ENCODE measurements at places on chromosomes 13 and 19.

- no peak for DNase-seq
Observed at GRCh38 chr19:31947436-31948115, 397.8 kb upstream of the ZNF507 start.

DNA sequence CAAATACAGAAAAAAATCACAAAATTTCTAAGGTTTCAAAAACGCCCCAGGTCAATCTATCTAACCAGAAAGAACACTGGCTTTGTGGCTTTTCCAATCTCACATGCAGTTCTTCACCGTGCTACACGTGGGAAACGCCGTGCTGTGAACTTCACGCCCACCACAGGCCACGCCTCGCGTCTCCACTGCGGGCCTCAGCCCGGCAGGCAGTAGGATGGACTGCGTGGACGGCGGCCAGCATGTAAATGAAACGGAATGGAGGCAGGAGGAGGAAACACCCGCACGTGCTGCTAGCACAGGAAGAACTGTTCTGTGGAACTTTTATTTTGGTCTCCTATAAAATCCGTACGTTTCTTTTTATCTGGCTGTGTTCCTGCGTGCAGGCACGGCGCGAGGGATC lies 23.8 kb downstream of the ZNF787 start:
- no peak for DNase-seq

- DNase-seq, result no peak
Observed at GRCh38 chr13:56110751-56111150, 1030.0 kb upstream of the PRR20A start.

DNA sequence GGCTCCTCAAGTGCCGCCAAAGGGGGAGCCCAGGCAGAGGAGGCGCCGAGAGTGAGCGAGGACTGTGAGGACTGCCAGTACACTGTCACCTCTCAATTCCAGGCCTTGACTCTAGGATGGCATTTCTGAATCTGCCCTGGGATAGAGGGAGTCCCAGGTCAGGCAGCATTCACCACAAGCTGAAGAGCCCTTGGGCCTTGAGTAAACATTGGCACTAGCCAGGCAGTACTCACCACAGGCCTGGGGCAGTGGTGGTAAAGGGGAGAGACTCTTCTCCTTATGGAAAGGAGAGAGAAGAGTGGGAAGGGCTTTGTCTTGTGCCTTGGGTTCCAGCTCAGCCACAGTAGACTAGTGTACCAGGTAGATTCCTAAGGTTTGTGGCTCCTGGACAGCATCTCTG lies 39.7 kb upstream of the HTR2A start:
- no peak for DNase-seq

- DNase-seq, result no peak
Observed at GRCh38 chr13:69468624-69469023, 639.0 kb upstream of the ATXN8OS start.

DNA sequence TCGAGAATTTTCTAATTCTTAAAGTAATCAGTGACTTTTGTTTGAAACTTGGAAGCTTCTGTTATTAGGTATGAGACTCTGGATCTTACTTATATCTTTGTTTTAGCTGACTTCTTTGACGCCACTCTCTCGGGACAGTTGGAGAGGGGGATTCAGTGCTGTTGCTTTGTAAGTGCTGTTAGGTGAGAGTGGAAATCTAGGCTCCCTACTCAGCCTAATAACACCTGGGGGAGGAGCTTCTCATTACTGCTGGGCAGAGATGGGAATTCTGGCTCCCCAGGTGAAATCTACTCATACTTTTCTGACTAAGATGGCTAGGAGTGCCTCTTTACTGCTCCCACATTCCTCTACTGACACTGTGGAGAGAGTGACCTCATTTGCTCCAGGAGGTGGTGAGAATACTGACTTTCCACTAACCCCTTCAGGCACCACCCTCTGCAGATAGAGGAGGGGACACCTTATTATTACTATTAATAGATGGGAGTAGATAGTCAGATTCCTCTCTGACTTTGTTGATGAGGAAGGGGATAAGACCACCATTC lies 324.9 kb upstream of the SPRY2 start:
- no peak for DNase-seq

GRCh38 chr13:45941261-45941660 lies 89.7 kb upstream of the SIAH3 start:
- DNase-seq, result no peak

DNA sequence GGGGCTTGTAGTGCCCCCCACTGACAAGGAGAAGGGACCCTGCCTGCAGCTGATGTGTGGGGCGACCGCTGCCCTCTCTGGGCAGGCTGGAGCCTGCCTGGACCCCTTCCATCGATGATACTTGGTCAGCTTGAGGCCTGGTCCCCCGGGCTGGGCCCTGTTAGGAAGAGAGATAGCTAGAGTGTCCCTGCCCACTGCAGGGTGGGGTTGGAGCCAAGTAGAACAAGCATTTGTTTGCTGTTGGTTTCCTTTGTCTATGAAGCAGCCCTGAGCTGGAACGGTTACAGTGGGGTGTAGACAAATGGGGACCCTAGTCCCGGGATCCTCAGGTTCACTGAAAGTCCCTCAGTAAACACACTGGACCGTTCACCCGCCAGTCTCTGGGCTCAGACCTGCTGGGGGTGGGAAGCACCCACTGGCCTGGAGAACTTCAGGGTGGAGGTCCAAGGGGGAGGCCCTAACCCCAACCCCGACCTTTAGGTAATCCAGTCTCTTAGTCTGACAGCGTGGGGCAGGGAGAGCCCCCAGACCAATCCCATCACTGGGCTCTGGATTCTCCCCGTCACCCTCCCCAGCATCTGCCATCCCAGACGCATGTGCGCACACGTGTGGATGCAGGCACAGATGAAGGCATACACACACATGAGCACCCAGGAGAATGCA lies 204.8 kb upstream of the ZNF536 start:
- no peak for DNase-seq

- DNase-seq, result no peak
Observed at GRCh38 chr13:33577007-33577406, 240.9 kb upstream of the RFC3 start.

- no peak for DNase-seq
Observed at GRCh38 chr19:46962030-46962570, 57.5 kb upstream of the NPAS1 start.

DNA sequence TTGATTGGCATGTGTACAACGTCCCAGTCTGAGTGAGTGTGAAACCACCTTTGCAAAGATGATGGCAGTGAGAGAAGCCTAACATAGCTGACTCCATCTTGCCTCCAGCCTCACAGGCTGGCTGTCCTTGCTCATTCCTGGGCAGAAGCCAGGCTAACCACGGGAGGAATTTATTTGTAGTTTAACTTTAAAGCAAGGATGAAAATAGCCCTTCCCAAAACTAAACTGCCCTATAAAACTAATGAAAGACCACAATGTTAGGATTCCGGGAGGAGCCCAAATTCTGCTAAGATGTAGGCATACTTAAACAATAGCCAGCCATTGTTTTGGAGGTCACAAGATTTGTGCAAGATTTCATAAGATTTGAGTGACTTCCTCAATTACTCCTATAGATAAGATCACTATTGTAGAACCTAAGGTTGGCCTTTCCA lies 96.6 kb upstream of the LSM14A start:
- DNase-seq, result no peak

- no peak for DNase-seq
Observed at GRCh38 chr13:42612021-42612765, 38.2 kb downstream of the TNFSF11 start.

DNA sequence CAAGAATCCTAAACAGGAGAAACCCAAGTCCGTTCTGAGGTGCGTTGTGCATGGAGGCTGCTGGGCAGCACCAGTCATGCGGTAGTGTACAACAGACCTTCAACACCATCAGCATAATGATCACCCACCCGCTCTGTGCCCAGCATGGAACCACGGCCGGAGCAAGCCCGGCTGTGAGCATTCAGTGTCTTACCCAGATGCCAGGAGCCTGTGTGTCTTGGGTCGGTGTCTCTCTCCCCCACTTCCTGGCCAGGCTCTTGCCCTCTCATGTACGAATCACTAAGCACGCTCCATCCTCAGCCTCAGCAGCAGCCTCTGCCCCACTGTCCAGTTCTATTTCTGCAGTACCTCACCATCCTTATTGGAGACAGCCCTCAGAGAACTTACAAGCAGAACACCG lies 231.6 kb upstream of the IRS2 start:
- DNase-seq, result no peak

GRCh38 chr13:38854226-38854625 lies 136.4 kb downstream of the STOML3 start:
- no peak for DNase-seq

GRCh38 chr19:16258440-16258903 lies 60.8 kb downstream of the AP1M1 start:
- no peak for DNase-seq

- DNase-seq, result no peak
Observed at GRCh38 chr19:4134351-4134750, 10.4 kb upstream of the MAP2K2 start.

- DNase-seq, result no peak
Observed at GRCh38 chr13:79447741-79448140, 33.2 kb upstream of the NDFIP2 start.

DNA sequence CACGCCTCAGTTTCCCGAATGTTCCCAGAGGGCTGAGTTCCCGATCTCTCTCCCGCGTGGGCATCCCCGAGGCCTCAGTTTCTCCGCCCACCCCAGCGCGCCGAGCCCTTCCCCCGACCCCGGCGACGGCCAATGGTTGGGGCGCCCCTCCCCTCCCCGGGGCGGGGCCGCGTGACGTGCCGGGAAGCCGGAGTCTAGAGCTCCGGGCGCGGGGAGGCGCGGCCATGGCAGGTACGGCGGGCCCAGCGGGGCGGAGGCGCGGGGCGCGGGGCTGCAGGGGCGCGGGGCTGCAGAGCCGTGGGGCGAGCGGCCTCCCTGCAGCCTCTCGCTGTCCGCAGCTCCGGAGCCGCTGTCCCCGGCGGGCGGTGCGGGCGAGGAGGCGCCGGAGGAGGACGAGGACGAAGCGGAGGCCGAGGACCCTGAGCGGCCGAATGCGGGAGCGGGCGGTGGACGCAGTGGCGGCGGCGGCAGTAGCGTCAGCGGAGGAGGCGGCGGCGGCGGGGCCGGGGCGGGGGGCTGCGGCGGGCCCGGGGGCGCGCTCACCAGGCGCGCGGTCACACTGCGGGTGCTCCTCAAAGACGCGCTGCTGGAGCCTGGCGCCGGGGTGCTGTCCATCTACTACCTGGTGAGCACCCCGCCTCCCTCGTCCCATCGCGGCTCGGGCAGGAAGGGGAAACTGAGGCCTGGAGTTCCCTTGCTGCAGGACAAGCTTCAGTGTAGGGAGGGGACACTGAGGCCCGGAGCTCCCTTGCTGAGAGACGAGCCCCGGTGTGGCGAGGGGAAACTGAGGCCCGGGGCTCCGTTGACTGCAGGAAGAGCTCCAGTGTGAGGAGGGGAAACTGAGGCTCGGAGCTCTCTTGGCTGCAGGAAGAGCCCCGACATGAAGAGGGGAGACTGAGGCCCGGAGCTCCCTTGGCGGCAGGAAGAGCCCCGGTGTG lies at the start of gene MPND:
MPND (plus strand) TSS at position 193 of the 938 bp plus-strand sequence; CDS start at position 225, 32 bp downstream.
- peak; percentile 68 for DNase-seq

GRCh38 chr13:45446181-45446580 lies 18.6 kb upstream of the COG3 start:
- DNase-seq, result no peak

DNA sequence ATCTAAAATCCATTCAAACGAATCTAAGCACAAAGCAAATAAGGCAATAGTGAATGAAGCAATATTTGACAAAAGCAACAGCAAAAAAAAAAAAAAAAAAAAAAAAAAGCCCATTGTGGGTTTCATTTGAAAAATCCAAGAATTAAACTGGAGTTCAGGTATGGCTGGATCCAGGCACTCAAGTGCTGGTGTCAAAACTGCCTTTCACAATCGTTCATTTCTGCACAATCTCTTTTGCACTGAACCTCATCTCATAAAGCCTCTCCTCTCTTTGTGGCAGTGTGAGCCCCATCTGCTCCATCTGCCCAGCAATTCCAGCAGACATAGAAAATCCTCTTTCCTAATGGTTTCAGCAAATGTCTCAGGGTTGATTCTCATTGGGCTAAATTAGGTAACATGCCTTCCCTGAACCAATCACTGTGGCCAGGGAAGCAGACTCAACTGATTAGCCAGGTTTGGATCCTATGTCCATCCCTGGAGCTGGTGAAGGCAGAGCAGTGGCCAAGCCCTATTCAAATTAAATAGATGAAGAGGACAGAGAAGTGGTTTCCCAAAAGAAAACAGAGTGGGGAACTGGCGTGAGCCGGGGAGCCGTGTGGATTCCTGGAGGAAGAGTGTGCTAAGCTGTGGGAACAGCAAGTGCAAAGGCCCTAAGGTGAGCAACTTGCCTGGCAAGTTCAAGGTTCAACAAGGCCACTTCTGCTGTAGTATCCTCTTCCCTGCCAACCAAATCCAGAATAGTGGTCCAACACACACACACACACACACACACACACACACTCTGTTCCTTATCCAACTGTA lies 1.2 kb upstream of the HIF3A start:
- no peak for DNase-seq

DNA sequence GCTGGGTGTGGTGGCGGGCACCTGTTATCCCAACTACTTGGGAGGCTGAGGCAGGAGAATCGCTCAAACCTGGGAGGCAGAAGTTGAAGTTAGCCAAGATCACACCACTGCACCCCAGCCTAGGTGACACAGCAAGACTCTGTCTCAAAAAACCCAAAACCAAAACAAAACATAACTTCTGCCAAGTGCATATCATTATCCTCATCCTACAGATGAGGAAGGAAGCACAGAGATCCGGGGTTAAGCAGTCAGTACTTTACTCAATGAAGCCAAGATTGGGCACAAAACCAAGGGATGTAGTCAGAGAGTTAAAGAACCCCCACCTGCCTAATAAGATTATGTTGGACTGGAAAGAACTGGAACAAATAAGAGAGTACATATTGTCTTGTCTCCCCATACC lies 5.5 kb upstream of the TMTC4 start:
- no peak for DNase-seq

GRCh38 chr13:100334214-100334613 lies 245.3 kb downstream of the PCCA start:
- DNase-seq, result no peak
